Hematopoietic multipotent progenitor cell treated with erythropoietin and hydrocortisone succinate and interleukin-3 and kit ligand, for 6 days (in vitro differentiated cells): ENCODE measurements at places on chromosomes 4 and X.

DNA sequence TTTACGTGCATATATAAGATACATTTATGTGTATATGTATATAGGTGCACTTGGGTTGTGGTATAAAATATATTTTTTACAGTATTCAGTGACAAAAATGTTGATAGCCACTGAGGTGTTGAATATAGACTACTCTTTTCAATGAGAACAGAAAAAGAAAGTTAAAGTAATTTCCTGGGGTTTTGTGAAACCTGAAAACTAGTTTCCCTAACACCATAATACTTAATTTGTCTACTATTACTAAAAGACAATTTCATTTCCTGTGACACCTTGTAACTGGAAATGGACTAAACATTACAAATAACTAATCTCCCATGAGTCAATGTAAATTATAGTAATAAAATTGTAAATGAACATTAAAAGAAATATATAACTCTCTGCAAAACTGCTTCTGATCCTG lies 32.0 kb upstream of the MAP9 start:
- no peak for DNase-seq

GRCh38 chr4:118280501-118281218 lies 72.1 kb downstream of the PRSS12 start:
- peak; percentile 82 for DNase-seq

GRCh38 chrX:72114306-72114705 lies 17.4 kb downstream of the RTL5 start:
- DNase-seq = no peak

- no peak for DNase-seq
Measured at GRCh38 chr4:168164045-168164444, 71.7 kb downstream of the ANXA10 start.

GRCh38 chr4:38284294-38285030 lies 324.3 kb downstream of the PTTG2 start:
- DNase-seq = no peak

DNA sequence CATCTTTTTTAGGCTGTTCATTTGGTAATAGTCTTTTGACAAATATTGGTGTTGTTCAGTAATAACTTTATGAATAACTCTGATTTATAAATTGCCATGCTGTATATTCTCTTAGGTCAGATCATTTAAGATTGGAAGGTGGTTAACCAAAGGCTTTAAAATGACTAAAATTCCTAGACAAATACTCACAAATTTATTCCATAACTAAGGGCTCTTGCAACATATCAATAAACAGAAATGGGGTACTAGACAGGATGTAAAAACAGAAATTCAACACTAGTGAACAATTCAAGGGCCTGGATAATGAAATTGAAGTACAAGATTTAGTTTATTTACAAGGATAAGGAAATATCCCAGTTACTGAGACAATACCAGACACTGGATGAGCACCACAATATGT lies 328.6 kb downstream of the PCDH19 start:
- no peak for DNase-seq

GRCh38 chr4:109155682-109156283 lies 146.7 kb downstream of the COL25A1 start:
- no peak for DNase-seq

- DNase-seq = no peak
Measured at GRCh38 chrX:16855363-16856075, 14.6 kb downstream of the RBBP7 start.

GRCh38 chr4:112808001-112808400 lies 171.1 kb downstream of the LARP7 start:
- DNase-seq = no peak

GRCh38 chr4:99047710-99048109 lies 40.9 kb downstream of the ADH5 start:
- DNase-seq = peak; percentile 25

- DNase-seq = no peak
Measured at GRCh38 chrX:40459571-40460158, 121.1 kb upstream of the ATP6AP2 start.

GRCh38 chrX:99653352-99653751 lies 756.7 kb downstream of the PCDH19 start:
- no peak for DNase-seq

DNA sequence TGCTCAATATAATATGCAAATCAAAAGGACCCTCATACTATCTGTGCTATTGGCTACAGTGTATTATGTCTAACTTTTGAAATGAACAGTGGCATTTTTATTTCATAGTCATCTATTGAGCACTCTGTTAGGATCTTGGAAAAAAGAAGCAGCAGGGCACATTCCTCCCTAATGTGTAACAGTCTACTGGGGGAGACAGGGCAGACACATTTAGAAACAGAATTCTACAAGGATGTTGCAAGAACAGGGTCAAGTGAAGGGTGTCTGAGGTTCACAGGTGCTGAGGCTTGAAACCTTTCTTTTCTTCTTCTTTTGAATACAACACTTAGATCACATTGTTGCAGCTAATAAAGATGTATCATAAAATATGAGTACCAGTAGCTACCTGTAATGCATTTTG lies 129.7 kb upstream of the SLC4A4 start:
- no peak for DNase-seq

GRCh38 chr4:163048447-163048846 lies 118.2 kb downstream of the NAF1 start:
- DNase-seq = peak; percentile 57

DNA sequence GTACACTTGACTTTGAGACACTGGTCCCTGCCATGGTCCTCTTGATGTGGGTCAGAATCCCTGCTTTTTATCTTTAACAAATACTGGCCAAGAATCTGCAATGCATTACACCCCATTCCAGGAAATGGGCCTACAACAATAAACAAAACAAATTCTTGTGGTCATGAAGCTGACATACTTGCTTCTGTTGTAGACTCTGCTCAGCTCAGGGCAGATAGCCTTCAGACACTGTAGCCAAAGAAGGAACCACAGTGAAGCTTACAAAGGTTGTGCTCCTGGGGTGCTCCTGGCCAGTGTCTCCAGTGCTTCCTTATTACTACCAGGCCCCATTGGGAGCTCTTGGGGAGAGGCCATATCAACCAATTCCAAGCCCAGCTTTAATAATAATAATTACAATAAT lies 21.8 kb downstream of the KIAA1210 start:
- DNase-seq = no peak

GRCh38 chr4:127528302-127528701 lies 104.5 kb upstream of the INTU start:
- DNase-seq = no peak

- DNase-seq = no peak
Measured at GRCh38 chr4:153038623-153039311, 102.6 kb downstream of the FHDC1 start.

- no peak for DNase-seq
Measured at GRCh38 chr4:95129031-95129430, 371.3 kb downstream of the BMPR1B start.

GRCh38 chr4:92189146-92189545 lies 114.6 kb upstream of the GRID2 start:
- DNase-seq = no peak

GRCh38 chr4:123950530-123950929 lies 553.9 kb downstream of the SPRY1 start:
- no peak for DNase-seq

DNA sequence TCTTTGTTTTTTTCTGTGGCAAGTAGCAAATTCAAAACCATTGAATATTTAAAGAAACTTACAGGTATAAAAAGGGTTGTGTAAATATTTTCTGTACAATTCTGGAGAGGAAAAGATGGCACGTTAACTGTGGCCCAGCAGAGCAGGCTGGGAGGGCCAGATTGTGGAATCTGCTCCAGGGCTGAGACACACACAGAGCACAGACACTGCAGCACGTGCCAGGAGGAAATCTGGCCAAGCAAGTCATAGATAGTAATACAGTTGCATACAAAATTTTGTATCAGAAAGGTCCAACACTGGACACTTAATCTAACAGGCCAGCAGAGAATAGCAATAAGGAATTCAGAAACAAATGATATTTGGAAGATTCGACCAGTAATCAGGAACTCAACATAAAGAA lies 763.7 kb downstream of the PDHA2 start:
- no peak for DNase-seq

DNA sequence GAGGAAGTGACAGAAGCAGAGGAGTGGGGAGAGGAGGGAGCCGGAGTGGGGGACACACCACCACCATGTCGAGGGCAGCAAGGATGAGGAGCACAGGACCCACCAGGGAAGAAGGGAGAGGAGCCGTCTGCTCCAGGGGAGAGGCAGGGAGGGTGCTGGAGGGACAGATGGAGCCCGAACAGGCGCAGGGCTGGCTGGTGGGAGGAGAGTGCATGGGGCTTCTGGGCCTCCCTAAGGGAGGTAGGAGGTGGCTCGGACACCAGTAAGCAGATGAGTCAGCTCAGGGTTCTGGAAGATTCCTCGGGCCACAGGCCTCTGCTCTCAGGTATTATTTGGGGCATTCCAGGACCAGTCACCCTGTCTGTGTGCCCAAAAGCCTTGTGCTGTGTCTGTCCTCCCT lies 29.8 kb downstream of the ATP2B3 start:
- no peak for DNase-seq

GRCh38 chrX:6449946-6450345 lies 85.0 kb downstream of the VCX3A start:
- DNase-seq = no peak

DNA sequence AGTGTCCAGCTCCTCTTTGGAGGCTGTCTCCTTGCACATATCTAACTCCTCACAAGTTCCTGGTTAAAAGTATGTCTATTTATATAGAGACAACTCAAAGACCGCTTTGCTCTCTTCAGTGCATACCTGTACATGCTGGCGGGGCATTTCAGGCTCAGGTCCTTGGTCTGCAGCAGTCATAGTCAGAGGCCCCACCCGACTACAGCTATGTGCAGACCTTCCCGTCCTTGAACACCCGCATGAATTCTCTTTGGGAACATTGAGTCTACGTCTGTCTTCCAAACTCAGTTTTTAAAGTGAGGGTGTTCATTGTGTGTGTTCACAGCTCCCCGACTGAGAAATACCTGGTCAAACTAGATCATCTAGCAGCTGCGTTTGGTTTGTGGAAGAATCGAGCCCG lies 4.2 kb downstream of the BCOR start:
- DNase-seq = no peak
